Bladder microvascular endothelial cell (primary cell): ENCODE measurements at places on chromosomes 5 and 9. TPM values are rescaled to one million over a fixed set of nuclear protein-coding genes. Genes with fewer than 3 reads are reported as not detected.

Gene ITGA2
- total RNA-seq: 30.0 and 65.6 TPM in 2 replicates

Gene MEIKIN
- total RNA-seq: not detected in 2 replicates

Gene MEF2C
- total RNA-seq: 75.9 and 113 TPM in 2 replicates

Gene C5orf58
- not detected in 2 replicates for total RNA-seq
